Thymus (tissue), 14 donors: ENCODE measurements at places on chromosomes 6 and 20. TPM values are rescaled to one million over a fixed set of nuclear protein-coding genes. Genes with fewer than 3 reads are reported as not detected.

GRCh38 chr6:149049230-149049629 is 268.3 kb upstream of the TAB2 start:
- H3K4me1 ChIP-seq = no peaks in the 10 kb centered on the region
- no peak for DNase-seq
- H3K4me3 ChIP-seq = no peak overlapping the region
- H3K27me3 ChIP-seq = no peaks in the 10 kb centered on the region
- no peak overlapping the region for H3K27ac ChIP-seq
- no peaks in the 10 kb centered on the region for H3K36me3 ChIP-seq

- H3K4me3 ChIP-seq = peak overlapping the region; percentile 57
- no peak overlapping the region for H3K27ac ChIP-seq
- peak; percentile 82 for DNase-seq
- no peaks in the 10 kb centered on the region for H3K4me1 ChIP-seq
- no peaks in the 10 kb centered on the region for H3K36me3 ChIP-seq
These were observed 111.2 kb upstream of the BEND6 start for GRCh38 chr6:56843476-56844349.

DNA sequence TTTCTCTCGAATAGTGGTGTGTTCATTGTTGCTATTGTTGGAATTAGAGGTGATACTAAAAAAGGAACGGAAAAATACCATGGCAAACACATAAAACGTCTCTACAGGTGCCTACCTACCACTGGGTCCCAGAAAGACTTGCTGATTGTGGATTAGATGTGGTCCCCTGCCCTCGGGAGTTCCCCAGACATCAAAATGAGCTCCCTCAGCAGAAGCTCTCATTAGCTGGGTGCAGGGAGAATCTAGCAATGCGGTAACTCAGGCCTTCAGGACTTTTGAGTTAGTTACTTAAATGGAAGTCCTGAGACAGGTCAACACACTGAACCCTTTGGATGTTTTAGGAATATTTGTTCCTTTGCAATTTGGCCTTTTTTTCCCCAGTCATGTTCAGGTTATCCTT is 6.1 kb downstream of the IRF4 start:
- no peak overlapping the region for H3K27ac ChIP-seq
- H3K36me3 ChIP-seq = peaks cover 3% of the 10 kb centered on the region
- peaks cover 33% of the 10 kb centered on the region for H3K27me3 ChIP-seq
- no peak overlapping the region for H3K4me3 ChIP-seq
- H3K4me1 ChIP-seq = peaks cover 6% of the 10 kb centered on the region
- DNase-seq = no peak

DNA sequence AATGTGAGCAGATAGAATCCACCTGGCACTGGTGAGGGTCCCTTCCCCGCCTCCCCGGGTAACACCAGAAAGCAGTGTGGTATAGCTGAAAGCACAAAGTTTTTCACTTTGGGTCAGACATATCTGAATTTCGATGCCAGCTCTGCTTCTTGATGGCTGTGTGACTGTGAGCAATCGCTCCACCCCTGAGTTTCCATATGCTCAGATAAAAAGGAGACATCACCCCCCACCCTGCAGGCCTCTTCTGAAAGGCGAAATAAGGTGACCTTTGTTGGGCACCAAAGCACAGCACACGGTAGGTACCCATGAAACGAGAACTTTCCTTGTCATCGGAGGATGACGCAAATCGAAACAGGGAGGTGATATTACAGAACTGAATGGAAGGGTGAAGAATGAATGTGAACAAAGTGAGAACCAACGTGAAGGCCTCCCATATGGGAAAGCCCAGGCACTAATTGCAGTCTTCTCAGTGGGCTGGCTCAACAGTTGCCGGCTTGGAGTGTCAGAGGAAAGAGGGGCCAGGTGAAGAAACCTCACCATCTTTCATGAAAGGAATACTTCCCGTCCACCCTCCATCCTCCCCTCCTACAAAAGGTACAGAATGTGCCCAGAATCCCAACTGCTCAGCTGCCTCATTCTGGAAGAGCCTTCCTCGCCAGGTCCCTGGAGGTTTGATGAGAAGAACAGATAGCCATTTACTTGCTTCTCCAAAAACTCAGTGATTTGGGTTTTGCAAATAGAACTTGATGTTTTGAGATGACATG is 61.8 kb downstream of the NFATC2 start:
- no peaks in the 10 kb centered on the region for H3K27me3 ChIP-seq
- no peak overlapping the region for H3K4me3 ChIP-seq
- H3K36me3 ChIP-seq = no peaks in the 10 kb centered on the region
- peaks cover 10% of the 10 kb centered on the region for H3K4me1 ChIP-seq
- no peak for DNase-seq
- no peak overlapping the region for H3K27ac ChIP-seq

DNA sequence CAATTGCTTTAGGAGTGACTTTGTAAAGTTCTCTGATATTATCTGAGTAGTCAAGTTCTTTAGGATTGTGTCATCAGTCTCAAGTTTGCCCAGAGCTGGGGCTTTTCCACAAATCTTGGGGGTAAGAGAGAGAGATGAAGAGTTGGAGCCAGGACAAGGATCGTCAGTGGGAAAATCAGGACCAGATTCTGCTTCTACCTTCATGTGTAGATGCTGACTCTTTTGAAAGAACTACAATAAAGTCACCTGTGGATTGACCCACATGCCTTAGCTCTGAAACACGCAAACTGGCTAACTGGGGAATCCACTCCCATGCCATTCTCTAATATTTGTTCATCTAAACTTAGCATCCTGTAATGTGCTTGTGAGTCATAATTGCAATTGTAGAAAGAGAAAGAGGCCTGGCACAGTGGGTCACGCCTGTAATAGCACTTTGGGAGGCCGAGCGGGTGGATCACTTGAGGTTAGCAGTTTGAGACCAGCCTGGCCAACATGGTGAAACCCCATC is 15.6 kb upstream of the BICRAL start:
- peaks cover 6% of the 10 kb centered on the region for H3K4me1 ChIP-seq
- no peaks in the 10 kb centered on the region for H3K27me3 ChIP-seq
- no peak overlapping the region for H3K27ac ChIP-seq
- no peak for DNase-seq
- H3K36me3 ChIP-seq = no peaks in the 10 kb centered on the region

Gene CLPSL2
- not detected for total RNA-seq

DNA sequence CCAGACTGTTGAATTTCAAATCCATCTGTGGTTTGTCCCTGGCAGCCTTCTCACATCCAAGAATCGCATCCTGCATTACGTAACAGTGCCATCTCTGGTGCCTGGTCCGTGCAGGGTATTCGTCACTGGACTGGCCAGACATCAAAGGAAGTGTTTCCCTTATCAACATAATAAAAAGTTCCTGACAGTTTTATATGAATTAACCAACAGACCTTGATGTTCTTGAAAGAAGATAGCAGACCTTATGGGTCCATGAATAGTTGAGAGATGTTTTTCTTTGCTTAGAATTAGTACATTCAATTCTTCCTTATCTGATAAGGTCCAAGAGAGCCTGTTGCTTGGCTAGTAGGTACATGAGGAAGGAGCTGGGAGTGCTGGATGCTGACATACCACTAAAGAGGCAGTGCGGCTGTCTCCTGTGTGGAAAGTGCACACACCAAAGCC is 77.6 kb downstream of the PHACTR2 start:
- H3K27me3 ChIP-seq = no peaks in the 10 kb centered on the region
- no peaks in the 10 kb centered on the region for H3K36me3 ChIP-seq
- no peak overlapping the region for H3K27ac ChIP-seq
- no peak for DNase-seq
- H3K4me1 ChIP-seq = no peaks in the 10 kb centered on the region

Gene MARCKS
- 94.5 TPM for total RNA-seq

- DNase-seq = no peak
- H3K27me3 ChIP-seq = no peaks in the 10 kb centered on the region
- H3K27ac ChIP-seq = no peak overlapping the region
- H3K4me1 ChIP-seq = peaks cover 5% of the 10 kb centered on the region
- H3K4me3 ChIP-seq = peak overlapping the region; percentile 93
- H3K36me3 ChIP-seq = peaks cover 18% of the 10 kb centered on the region
These were observed 896 bp downstream of the RPP21 start for GRCh38 chr6:30345852-30346251.

DNA sequence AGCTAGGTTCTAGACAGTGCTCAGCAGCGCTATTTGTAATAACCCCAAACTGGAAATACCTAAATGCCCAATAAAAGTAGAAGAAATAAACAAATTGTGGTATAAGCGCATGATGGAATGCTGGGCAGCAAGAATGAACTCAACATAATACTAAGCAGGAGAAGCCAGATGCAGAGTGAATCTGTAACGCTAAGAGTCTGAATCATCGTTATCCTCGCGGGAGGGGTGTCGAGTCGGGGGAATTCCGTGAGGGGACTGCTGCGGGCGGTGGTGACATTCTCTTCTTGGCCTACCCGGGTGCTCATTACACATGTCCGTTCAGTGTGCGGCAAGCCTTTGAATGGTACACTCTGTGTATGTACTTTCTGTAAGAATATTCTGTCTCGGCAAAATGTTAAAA is 83.7 kb downstream of the SULF2 start:
- no peak overlapping the region for H3K4me3 ChIP-seq
- no peak overlapping the region for H3K27ac ChIP-seq
- H3K36me3 ChIP-seq = no peaks in the 10 kb centered on the region
- no peaks in the 10 kb centered on the region for H3K4me1 ChIP-seq
- H3K27me3 ChIP-seq = no peaks in the 10 kb centered on the region

Gene MUCL3
- 0.05 TPM for total RNA-seq

DNA sequence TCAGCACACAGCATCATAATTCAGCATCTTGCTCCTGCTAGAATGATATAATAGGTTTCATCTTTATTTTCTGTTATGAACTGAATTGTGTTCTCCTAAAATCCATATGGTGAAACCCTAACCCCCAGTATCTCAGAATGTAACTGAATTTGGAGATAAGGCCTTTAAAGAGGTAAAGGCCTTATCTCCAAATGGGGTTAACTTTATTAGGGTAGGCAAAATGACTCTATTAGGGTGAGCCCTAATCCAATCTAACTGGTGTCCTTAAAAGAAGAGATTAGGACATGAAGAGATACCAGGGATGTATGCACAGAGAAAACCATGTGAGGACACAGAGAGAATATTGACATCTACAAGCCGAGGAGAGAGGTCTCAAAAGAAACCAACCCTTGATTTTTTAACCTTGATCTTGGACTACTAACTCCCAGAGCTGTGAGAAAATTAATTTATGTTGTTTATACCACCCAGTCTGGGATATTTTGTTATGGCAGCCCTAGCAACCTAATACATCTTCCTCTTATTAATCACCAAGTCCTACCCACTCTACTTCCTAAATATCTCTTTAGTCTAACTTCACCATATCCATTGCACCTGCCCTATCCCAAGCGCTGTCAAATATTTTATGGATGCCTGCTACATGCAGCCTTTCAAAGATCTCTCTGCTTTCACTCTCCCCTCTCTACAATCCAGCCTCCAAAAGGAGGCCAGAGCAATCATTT is 8.5 kb upstream of the MRS2 start:
- H3K36me3 ChIP-seq = no peaks in the 10 kb centered on the region
- no peak overlapping the region for H3K27ac ChIP-seq
- no peak for DNase-seq
- no peak overlapping the region for H3K4me3 ChIP-seq
- H3K27me3 ChIP-seq = peaks cover 15% of the 10 kb centered on the region

DNA sequence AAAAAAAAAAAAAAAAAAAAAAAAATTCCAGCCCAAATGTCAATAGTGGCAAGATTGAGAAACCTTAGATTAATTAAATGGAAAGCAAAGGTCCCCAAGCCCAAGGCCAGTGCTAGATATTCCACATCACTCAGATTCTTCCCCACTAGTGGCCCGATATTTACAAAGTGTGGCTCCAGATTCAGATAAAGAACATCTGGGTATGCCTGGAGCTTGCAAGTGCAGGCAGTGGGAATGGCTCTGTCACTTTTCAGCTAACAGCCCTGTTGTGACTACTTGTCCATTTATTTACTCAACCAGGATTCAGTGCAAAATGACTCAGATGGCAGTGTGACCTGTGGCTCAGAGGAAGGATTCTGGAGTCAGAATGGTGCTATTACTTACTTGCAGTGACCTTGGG is 8.2 kb upstream of the KCNB1 start:
- no peak overlapping the region for H3K4me3 ChIP-seq
- no peaks in the 10 kb centered on the region for H3K36me3 ChIP-seq
- no peaks in the 10 kb centered on the region for H3K4me1 ChIP-seq
- DNase-seq = no peak
- H3K27ac ChIP-seq = no peak overlapping the region
- peaks cover 7% of the 10 kb centered on the region for H3K27me3 ChIP-seq

DNA sequence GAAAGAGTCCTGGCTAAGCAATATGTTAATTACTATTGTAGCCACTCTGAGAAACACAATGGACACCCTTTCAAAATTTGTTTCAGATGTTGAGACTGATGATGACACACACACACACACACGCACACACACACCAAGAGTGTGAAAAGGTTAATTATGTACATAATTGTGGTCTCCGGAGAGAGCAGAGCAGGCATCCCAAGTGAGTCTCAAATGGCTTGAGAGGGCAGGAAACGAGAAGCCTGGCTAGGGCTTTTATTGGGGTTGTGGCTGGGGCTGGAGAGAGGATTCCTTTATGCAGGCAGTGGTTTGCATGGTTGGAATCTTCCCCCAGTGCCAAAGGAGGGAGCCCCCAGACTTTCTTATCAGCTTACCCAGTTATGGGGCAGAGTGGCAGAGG is 38.2 kb upstream of the NKX2-4 start:
- no peaks in the 10 kb centered on the region for H3K4me1 ChIP-seq
- H3K4me3 ChIP-seq = no peak overlapping the region
- H3K27ac ChIP-seq = no peak overlapping the region
- H3K36me3 ChIP-seq = no peaks in the 10 kb centered on the region
- DNase-seq = no peak

DNA sequence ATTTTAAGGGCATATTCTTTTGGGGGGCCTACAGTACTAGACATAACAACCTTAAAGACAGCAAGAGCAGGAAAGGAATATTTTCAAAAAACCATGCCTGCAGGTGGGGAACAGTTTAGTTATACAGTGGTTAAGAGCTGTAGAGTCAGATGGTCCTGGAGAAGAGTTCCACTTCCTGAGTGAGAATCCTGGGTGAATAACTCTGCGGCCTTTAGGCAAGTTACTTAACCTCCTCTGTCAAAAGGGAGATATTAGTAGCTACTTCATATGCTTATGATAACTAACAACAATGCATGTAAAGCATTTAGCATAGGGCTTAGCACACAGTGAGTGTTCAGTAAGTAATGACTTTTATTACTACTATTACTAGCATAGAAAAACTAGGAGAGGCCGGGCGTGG is 119.2 kb upstream of the TAB2 start:
- H3K4me3 ChIP-seq = no peak overlapping the region
- DNase-seq = no peak
- H3K27ac ChIP-seq = no peak overlapping the region
- H3K4me1 ChIP-seq = no peaks in the 10 kb centered on the region
- H3K27me3 ChIP-seq = no peaks in the 10 kb centered on the region
- H3K36me3 ChIP-seq = no peaks in the 10 kb centered on the region

DNA sequence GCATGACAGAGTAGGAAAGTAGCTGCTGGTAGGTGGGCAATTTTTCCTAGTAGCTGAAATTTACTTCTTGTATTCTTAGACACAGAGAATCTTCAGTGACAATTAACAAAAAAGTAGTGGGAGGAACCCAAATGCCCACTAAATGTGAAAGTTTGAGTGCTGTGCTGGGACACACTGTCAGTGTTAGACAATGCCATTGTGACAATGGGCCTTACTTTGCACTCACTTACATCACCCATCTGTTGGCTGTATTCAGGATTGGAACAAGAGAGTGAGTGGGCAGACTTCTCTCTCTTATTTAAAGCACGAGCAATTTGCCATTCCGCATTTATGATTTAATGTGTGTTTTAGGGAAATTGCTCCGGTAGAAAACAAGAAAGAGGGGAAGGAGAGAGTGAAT is 662.5 kb downstream of the CBLN4 start:
- H3K27me3 ChIP-seq = no peaks in the 10 kb centered on the region
- H3K36me3 ChIP-seq = no peaks in the 10 kb centered on the region
- no peak overlapping the region for H3K27ac ChIP-seq

Gene MMS22L
- total RNA-seq = 15.8 TPM
